ENCODE measurements at places on chromosomes 2 and 18.

GRCh38 chr18:75284566-75284965 is 74.0 kb downstream of the TSHZ1 start:
- DNase-seq = no peak

DNA sequence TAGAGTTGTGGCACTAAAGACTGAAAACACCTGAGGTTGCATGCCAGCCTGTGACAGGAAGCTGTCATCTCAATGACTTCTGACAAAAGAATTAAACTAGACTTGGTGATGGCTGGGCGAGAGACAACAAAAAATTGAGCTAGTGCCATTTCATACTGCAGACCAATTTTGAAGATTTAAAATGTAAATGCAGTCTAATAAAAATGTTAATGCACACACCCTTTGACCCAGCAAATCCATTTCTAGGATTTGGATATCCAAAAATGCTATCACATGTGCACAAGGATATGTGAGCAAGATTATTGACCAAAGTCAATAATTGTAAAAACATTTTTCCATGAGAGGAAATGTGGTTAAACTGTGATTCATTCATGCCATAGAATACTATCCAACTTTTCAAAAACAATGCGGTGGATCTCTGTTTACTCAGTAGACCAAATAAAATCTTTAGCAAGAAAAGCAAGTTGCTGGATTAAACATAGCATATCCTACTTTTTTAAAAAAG is 5.6 kb downstream of the FBXO36 start:
- DNase-seq = no peak

DNA sequence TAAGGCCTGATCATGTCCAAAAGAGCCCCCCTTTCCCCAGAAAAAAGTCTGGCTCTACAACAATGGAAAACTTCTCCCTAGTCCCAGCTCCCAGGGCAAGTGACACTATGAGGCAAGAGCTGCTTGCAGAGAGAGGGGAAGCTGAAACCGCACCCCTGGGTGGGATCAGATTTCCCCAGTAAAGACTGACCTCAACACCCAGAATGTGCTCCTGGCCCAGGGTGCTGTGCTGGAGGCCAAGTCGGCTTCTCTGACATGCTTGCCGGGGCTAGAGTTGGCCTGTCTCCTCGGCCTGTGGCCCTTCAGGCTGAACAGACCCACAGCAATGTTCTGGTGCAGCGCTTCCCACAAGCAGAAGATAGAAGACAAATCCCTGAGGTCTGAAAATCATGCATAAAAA is 18.4 kb upstream of the ST8SIA3 start:
- no peak for DNase-seq

GRCh38 chr2:210553373-210553772 is 3.0 kb upstream of the CPS1 start:
- DNase-seq = no peak

GRCh38 chr2:215188078-215188477 is 49.7 kb upstream of the ABCA12 start:
- no peak for DNase-seq

- DNase-seq = no peak
These were observed 9.5 kb downstream of the HS1BP3 start for GRCh38 chr2:20641123-20641985.

GRCh38 chr2:209988010-209988409 is 14.4 kb upstream of the RPE start:
- no peak for DNase-seq

GRCh38 chr2:187942876-187943275 is 348.8 kb upstream of the GULP1 start:
- DNase-seq = no peak

GRCh38 chr2:136012315-136012714 is 26.9 kb upstream of the DARS1 start:
- no peak for DNase-seq

DNA sequence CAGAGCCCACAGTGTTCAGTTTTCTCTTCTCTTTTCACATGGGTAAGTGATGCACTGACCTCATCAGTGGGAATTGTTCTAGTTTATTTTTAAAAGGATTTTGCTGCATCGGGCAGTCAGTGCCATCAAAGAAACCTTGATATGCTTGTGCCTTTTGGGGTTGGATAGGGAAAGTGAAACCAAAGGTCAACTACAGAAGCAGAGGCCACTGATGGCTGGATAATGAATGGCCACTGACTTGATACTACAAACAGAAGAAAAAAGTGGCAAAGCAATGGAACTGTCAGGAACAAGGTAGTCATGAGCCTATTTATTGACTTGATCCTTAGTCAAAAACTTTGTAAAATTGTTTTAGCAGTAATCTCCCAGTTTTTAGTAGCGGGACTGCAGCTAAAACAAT is 636.3 kb upstream of the ZEB2 start:
- DNase-seq = no peak

- no peak for DNase-seq
These were observed 2.7 kb upstream of the FECH start for GRCh38 chr18:57589161-57589560.

- DNase-seq = no peak
These were observed 28.7 kb upstream of the CABLES1 start for GRCh38 chr18:23106575-23106974.

- DNase-seq = no peak
These were observed 45.5 kb downstream of the RNF152 start for GRCh38 chr18:61847164-61847791.

GRCh38 chr2:42068571-42069178 is 20.9 kb downstream of the PKDCC start:
- no peak for DNase-seq

- DNase-seq = no peak
These were observed 107.2 kb upstream of the SPRED2 start for GRCh38 chr2:65539633-65540032.

DNA sequence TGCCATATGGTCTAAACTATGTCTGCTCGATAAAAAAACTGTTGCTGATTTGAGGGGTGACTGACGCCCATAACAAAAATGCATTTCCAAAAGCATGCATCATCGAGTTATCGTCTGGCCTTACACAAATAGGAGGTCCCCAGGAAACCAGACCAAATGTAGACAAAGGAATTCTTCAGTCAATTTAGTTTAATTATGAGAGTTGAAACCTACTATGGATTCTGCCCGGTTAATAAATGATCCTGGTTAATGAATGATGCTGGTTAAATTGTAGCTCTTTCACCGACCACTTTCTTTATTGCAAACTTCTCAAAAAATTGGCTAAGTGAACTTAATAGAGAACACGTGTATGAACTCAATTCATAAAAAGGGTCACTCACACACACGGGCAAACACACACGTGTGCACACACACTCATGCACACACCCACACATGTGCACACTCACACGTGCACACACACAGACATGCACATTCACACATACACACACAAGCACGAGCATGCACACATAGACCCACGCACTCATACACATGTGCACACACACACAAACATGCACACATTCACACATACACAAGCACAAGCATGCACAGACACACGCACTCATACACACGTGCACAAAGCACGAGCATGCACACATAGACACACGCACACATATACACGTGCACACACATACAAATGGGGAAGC is 59.0 kb upstream of the SALL3 start:
- DNase-seq = no peak

DNA sequence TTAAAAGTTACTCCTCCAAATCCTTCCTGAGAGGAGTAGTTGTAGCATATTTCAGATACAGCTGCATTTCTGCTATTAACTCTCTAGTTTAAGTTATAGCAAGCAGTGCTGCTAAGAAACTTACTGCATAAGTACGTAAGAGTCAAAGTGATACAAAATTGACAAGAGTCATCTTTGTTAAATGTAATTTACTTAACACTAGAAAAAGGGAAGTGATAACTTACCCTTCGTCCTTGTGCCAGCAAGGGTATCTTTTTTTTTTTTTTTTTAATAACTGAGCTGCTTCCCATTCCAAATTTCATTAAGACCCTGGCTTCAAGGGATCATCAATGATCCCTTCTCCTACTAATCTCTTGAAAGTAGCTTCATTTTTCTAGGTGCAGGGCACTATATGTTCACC is 493.0 kb downstream of the PLCL1 start:
- DNase-seq = no peak

DNA sequence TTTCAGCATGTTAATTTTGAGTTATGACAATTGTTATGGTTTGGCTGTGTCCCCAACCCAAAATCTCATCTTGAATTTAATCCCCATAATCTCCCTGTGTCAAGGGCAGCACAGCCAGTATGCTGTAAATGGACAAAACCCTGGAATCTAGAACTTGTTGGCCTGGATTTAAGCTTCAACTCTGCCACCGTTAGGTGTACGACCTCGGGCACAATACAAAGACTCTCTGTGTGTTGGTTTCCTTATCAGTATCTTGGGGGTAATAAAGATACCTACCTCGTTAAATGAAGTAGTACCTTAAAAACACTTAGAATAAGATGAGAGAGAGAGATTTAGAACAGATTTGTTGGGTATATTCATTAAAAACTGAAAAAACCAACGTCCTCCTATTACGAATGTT is 106.5 kb downstream of the CDH19 start:
- DNase-seq = no peak

- no peak for DNase-seq
These were observed 676 bp downstream of the SH3BP4 start for GRCh38 chr2:234952270-234953115.

DNA sequence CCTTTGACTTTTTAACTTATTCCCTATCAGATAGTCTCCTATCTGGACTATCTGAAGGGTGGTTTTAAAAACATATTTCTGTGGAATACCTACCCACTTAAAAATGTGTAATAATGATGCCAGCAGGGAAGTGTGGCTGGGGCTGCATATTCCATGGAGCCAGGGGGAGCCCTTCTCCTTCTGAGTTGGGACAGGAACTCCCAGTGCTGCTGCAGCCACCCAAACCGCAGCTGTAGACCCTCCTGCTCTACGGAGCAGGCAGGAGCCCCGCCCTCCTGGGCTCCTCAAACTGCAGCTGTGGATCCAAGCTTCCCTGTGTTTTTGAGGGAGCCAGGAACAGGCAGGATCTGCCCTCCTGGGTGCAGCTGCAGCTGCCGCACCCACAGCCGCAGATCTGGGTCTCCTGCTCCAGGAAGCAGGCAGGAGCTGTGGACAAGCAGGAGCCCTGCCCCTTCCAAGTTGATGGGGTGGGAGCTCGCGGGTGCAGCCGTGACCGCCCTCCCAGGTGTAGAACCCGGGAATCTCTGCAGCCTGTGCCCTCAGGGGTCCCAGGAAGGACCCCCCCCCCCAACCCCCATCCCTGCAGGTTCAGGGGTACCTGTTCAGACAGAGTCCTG is 57.8 kb downstream of the PDK1 start:
- no peak for DNase-seq

DNA sequence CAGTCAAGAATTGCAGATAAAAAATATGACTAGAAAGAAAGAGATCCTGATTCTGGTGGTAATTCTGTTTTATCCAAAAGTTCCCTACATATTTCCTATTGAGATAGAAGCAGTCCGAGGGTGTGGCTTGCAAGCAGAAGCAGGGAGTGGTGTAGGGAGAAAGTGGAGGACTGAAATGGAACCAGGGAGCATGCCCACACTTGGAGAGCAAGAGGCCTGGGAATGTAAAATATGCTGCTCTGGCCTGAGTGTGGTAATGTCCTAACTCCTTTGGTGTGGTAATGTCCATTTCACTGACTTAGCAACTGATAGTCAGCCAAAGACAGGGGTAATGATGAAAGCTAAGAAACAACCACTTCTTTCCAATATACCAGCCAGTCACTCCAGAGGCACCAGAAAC is 30.1 kb upstream of the FMNL2 start:
- no peak for DNase-seq

DNA sequence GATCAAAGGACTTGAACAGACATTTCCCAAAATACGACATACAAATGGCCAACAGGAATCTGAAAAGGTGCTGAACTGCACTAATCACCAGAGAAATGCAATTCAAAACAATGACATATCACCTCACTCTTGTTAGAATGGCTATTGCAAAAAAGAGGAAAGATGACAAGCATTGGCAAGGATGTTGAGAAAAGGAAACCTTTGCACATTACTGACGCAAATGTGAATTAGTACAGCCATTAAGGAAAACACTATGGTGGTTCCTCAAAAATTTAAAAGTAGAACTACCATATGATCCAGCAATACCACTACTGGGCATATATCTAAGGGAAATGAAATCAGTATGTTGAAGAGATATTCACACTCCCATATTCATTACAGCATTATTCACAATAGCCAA is 57.7 kb upstream of the ASPRV1 start:
- no peak for DNase-seq

- no peak for DNase-seq
These were observed 684.4 kb upstream of the SYT4 start for GRCh38 chr18:43961722-43962121.

GRCh38 chr2:47205576-47206141 is 50.6 kb upstream of the STPG4 start:
- DNase-seq = no peak

DNA sequence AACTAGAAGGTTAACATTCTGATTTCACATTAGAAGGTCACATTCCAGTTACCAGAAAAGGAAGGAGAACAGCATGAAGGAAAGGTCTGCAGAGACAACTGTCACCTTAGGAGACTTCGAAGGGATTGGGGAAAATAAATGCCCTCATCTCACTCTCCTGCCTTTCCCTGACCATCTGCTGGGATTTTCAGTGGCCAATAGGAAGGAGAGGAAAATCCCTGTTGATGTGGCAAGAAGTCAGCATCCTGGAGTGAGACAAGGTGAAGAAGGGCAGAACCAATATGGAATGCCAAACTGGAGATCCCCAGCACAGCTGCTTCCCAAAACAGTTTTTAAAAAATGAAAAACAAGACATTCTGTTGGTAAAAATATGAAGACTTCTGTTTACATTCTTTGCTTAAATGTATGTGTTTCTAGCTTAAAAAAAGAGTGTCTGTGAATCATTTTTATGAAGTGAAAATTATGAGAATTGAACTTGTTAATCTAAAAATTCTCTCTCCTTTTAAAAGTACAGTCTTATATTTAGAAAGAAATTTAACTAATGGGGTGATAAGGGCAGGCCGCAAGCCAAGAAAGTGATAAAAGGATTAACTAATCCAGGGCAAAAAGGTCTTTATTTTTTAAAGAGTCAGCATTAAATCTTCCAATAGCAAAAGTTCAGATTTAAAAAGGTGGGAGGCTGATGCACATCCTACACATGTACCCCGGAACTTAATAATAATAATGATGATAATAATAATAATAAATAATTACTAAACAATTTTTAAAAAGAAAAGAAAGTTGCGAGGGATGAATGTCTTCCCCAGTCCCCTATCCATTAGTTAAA is 160.6 kb upstream of the DOK6 start:
- DNase-seq = no peak
